IMR-90 (cell line): ENCODE measurements at places on chromosomes 5 and 9. TPM values are rescaled to one million over a fixed set of nuclear protein-coding genes. Genes with fewer than 3 reads are reported as not detected.

GRCh38 chr9:95819636-95820035, 55.9 kb upstream of the ERCC6L2 start:
- no peak for DNase-seq

- no peak for DNase-seq
Measured at GRCh38 chr5:107557051-107557658, 113.6 kb downstream of the EFNA5 start.

DNA sequence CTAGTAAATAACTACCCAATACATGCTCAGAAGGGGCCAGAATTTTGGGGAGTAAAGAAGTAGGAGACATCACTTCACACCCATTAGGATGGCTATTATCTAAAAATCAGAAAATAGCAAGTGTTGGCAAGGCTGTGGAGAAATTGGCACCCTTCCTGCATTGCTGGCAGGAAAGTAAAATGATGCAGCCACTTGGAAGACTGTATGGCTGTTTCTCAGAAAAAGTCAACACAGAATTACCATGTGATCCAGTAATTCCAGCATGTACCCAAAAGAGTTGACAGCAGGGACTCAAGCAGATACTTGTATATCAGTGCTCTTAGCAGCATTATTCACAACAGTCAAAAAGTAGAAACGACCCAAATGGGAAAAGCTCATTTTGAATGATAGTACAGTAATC, 107.6 kb downstream of the APBA1 start:
- DNase-seq = no peak

Gene MARCHF6
- total RNA-seq = 55.2 and 71.4 TPM in 2 replicates

Gene FGF1
- 7.7 and 8.1 TPM in 2 replicates for total RNA-seq

Gene DOLK
- total RNA-seq = 26.4 and 30.8 TPM in 2 replicates
